Stimulated activated CD4-positive, alpha-beta T cell treated with anti-CD3 and anti-CD28 coated beads, Interleukin-4, amount 100 ng/mL, for 48 hours (primary cell): ENCODE measurements at places on chromosomes 7 and 10.

GRCh38 chr7:128263420-128263819, 22.3 kb downstream of the LEP start:
- DNase-seq = no peak

- no peak for DNase-seq
Measured at GRCh38 chr10:51302316-51302715, 228.0 kb downstream of the PRKG1 start.

GRCh38 chr7:141023295-141023694, 8.5 kb upstream of the MRPS33 start:
- DNase-seq = no peak

DNA sequence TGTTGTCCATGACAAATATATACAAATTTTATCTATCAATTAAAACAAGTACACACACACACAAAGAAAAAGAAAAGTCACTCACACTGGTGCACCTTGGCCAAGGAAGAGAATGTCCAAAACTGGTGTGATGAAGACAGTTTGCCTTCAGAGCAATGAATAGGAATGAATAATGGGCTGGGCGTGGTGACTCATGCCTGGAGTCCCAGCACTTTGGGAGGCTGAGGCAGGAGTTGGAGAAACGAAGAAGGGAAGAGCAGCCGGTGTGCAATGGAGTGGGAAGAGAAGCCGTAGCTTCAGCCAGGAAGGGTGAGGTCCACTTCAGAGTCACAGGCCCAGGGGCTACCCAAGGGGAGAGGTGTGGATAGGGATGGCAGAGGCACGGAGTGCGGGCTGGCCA, 253.6 kb downstream of the CCSER2 start:
- no peak for DNase-seq

GRCh38 chr10:102764470-102765161, 20.9 kb downstream of the WBP1L start:
- DNase-seq = no peak

GRCh38 chr7:85287106-85287825, 100.4 kb upstream of the SEMA3D start:
- no peak for DNase-seq

- DNase-seq = no peak
Measured at GRCh38 chr10:110426294-110427181, 71.2 kb upstream of the DUSP5 start.

DNA sequence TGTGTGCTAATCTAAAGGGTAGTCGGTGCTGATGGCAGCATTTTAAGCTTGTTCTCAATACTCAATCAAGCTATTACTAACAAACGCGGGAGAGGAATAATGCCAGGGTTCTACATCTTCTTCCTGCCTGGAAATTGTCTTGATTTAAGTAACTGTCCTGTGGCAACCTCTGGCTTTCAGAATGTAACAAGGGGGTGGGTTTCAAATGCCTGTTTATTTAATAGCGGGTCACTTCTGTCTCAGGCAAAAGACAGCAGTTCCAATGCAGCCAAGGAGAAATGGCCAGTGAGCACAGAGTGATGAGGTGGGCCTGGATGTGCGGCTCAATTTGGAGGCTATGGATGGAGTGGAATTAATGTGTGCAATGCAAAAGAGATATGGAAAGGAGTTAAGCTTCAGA, 692.4 kb downstream of the KCNMA1 start:
- no peak for DNase-seq

DNA sequence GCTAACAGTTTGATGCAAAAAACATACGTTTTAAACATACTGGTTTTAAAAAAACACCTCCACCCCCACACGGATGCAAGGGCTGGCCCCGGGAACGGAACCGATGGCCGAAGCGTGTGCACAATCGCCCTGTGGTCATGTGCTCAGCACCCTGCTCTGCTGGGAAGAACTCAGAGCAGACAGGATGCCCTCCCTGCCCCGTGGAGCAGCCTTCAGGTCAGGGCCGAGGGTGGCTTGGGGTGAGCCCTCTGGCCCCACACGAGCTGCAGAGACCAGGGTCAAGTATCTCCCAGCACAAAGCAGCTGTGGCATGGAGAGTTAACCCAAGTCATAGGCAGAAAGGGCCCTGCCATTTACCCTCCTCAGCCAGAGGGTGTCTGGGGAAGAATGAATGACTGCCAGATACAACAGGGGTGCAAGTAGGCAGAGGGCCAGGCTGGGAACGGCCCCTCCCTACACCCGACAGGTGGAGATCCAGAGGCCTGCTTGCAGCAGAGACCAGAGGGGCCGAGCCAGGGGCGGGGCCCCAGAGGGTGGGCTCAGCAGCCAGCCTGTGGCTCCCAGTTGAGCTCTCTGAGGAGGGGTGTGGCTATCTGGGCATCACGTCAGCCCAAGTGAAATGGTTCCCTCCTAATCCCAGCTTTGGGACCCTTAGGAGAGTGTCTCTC, 56.8 kb downstream of the ZRANB1 start:
- no peak for DNase-seq

GRCh38 chr7:154965014-154965413, 37.9 kb downstream of the PAXIP1 start:
- no peak for DNase-seq

- no peak for DNase-seq
Measured at GRCh38 chr7:107078517-107078966, 34.0 kb downstream of the PRKAR2B start.

DNA sequence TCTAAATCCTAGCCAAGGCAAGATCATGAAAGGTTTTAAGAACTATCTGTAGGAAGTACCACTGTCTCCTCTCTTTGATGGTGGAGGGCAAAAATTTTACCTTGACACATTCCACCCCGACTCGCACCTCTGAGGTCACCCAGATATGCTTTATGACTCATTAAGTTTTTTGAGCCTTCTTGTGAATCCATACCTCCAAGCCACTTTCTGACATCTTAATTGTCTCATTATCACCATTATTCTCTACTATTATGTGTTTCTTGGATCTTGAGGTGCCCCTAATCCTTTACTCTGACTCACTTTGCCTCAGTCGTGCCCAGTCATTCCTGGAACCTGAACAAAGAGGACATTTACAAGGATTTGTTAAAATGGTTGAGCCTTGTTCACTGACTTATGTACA, 146.6 kb downstream of the RAPGEF5 start:
- no peak for DNase-seq

GRCh38 chr7:25559581-25560367, 331.5 kb upstream of the NPVF start:
- no peak for DNase-seq

DNA sequence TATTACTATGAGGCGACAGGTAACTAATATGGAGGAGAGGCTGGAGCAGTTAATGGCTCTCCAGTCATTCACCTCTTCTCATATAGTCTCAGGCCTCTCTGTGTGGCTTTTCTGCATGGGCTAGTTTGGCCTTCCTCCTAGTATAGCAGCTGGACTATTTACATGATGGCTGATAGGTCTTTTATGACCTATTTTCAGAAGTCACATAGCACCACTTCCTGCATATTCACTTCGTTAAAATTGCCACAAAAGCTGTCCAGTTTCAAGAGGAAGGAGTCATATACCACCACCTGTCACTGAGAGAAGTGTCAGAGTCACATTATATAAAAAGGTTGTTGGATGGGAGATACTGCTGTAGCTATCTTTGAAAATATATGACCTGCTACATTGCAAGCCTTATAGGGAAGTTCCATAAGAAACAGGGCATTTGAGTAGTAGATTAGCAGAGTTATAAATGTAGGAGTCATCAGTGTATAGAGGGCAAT, 8.0 kb upstream of the DMTF1 start:
- DNase-seq = no peak

- DNase-seq = no peak
Measured at GRCh38 chr7:32258265-32258664, 188.1 kb upstream of the PDE1C start.

GRCh38 chr10:87532696-87533095, 28.0 kb downstream of the MINPP1 start:
- DNase-seq = no peak

DNA sequence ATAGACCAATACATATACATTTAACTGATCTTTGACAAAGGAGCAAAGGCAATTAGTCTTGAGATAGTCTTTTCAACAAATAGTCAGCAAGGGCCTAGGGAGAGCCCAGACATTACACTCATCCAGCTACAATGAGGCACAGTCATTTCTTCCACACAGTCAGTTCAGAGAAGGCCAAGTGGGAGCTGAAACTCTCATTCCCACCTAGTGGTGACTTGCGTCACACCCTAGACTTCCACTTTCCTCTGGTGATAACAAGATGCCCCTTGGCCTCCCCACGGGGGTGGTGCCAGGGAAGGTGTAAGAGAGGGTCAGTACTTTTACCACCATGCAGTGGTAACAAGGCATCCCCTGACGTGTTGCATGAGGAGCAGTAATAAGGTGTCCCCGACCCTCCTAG, 8.0 kb downstream of the FRMPD2 start:
- peak; percentile 4 for DNase-seq

GRCh38 chr7:886626-887487, 10.5 kb downstream of the GET4 start:
- no peak for DNase-seq

DNA sequence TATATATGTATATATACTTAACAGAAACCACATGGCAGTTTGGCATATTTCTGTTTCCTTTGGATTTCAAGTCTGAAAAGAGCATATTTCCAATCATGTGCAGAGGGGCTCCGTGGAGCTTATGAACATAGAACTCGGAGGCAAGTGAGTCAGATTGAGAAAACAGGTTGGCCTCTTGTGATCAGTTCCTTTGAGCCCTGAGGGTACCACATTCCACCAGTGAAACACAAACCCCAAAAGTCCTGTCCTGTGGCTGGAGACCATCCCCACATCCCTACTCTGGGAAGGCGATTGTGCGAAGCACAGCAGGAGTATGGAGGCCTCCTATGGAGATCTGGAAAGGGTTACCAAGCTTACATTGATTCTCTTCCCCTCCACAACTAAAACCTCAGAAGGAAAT, 196.7 kb upstream of the TMEM72 start:
- no peak for DNase-seq

GRCh38 chr7:41882745-41883420, 180.0 kb upstream of the INHBA start:
- DNase-seq = no peak

DNA sequence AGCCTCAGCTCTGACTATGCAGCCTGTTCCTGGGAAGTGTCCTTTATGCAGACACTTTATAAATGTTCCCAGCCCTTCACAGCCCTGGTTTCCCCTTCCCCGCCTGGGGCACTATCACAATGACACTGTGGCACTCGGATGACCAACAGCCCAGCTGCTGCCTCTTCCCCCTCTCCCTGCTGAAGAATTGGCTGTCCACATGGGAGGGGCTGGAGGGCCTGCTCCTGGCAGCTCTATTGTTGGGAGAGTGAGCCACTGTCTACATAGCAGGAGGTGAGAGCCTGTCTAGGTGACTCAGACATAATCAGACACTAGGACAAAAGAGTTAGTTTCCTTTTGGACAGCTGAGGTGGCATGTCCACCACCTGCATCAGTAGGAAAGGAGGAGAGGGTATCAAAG, 437.5 kb downstream of the PLXNA4 start:
- no peak for DNase-seq

DNA sequence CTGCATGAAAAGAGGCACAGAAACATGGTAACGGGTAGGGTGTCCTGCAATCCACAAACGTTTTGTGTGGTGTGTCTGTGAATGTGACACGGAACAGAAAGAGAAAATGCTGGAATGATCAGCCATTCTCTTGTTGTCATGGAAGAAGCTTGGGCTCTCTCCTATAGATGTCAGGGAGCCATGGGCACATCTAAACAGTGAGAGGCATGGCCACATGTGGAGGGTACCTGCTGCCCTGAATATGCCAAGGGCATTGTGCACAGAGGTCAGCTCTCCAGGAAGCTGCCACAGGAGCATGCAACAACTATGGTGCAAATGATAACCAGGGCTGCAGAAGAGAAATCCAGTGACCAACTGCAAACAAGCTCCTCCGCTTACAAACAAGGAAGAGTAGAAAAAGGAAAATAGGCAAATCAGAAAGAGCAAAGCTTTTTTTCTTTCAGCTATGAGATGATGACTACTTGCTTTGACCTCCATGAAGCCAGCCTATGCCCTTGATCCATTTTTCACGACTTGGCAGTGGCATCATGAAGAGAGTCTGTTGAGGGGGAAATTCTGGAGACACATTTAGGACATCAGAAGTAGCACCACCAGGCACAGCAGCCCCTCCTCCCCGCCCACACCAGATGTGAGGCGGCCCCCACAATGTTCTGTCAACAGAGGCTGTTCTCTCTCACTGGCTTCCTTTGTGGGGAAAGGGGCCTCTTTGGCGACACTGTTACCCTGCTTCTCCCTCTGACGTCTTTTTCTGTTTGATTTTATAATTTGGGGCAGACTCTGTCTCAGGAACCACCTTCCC, 4.8 kb upstream of the PDE1C start:
- DNase-seq = no peak

GRCh38 chr7:155130493-155130892, 60.4 kb downstream of the HTR5A start:
- DNase-seq = no peak

GRCh38 chr10:55740110-55740509, 620.9 kb downstream of the ZWINT start:
- no peak for DNase-seq

DNA sequence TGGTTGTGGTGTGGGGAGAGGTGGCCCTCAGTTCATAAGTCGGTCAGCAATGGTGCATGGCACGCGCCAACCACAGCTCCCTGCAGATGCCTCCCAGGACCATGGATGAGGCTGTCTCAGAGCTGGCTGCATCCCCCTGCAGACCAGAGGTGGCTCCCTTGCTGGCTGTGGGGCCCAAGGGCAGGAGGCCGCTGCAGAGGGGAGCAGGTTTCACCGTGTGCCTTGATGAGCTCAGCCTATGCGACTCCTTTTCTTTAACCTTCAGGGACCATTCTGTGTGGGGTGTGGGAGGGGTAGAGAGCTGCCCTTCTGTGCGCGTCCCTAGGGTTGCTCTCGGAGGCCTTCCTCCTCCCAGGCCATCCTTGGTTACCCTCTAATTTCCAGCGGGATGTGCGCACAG, 152.4 kb downstream of the ACTR3B start:
- DNase-seq = no peak

GRCh38 chr10:72263613-72264241, 10.0 kb upstream of the DDIT4 start:
- no peak for DNase-seq

GRCh38 chr10:4655406-4655805, 170.6 kb upstream of the AKR1E2 start:
- DNase-seq = no peak

DNA sequence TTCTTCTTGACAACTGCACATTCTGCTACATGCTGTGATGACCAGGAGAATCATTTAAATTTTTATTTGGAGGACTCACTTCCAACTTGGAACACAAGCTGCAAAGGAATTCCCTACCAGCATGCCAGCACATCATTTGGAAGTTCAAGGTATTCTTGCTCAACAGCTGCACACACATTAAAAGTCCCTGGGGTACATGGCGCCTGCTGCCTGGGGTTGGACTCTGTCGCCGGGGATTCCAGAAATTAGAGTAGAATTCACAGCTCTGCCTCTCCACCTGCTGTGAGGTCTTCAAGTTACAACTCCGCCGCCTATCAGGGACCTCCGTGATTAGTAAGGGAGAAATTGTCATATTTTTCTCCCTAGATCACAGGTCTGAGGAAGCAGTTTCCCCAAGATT, 1.1 kb downstream of the ZNF32 start:
- no peak for DNase-seq
